Kasumi-1 (cell line): ENCODE measurements at places on chromosomes 1 and 21.

DNA sequence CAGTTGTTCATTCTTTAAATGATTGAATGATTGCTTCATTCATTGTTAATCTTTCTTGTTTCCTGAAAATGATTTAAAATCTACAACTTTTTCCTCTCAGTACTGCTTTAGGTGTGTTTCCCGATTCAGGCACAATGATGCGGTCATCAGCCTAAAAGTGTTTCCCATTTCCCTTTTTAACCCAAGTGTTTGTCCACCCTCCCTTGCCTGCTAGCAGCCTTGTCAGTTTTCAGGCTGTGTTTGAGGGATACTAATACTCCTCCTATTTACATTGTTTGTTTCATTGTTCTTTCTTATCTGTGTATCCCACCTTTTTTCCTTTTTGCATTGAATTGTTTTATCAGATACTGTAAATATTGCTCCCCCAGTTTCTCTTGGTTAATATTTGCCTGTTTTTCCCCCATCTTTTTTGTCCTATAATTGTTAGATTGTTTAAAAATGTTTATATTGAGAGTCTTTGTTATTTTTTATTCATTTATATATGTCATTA is 131.1 kb downstream of the KIAA0319L start:
- no peak for DNase-seq

DNA sequence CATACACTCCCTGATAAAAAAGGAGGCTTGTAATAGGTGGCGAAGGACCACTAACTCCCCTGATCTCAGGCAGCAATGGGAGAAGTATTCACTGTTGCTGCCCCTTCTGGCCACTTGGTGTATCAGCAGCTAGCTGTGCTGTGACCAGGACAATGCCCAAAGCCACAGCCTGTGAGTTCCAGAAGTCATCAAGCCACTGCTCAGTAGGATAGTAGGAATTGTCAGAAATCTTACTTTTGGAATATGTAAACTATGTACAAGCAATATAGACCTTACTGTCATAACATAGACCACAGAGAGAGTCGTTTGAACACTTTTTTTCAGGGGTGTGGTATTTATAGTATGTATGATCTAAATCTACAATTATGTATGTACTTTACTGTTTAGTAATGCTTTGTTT is 248.3 kb upstream of the CAMK1G start:
- DNase-seq: peak; percentile 18

DNA sequence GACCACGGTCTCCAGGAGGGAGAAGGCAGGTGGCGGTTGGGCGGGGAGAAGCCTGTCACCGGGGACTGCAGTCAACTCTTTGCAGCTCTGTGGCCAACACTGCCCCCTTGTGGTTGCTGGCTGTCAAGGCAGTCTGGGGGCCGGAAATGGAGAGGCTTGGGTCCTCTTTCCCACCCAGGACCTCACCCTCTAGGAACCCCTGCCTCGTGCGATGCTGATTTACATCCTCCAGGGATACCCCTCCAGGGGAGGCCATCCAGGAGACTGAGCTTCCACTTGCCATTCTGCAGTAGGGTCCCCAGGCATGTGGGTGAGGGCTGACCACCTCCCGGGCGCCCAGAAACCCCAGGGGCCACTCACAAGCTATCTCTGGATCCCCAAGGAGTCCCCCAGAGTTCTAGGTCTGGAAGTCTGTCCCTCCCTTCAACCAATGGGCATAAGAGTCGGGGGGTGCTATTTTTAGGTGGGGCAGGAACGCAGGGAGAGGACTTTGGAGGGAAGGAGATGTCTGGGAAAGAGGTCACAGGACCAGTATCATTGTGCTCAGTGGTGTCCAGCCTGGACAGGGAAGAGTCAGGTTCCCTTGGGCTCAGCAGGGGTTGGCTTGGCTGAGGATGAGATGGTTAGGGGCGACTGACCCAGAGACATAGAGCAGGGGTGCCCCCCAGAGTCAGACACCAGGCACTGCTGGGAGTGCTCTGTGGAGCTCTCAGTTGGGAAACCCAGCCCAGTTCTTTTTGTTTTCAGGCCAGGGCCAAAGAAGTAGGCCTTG is 7.1 kb upstream of the GPR61 start:
- peak; percentile 86 for DNase-seq

DNA sequence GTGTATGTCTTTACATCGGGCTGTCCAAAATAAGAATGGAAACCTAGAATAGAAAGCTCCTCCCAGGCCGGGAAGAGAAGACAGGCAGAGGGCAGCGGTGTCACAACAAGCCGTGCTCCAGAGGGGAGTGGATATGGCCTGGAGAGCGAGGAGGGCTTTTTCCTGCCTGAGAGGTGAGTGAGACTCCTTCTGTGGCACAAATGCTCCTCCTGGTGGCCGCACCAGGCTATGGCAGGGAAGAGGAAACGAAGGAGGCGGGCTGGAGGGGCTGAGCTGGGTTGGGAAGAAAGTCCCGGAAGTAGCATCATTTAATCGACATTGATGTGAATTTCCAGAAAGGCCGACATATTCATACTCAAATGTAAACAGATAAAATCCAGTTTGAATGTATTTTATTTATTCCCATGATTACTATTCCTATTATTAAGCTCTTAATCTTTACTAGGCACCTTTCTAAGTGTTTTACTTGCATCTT is 54.7 kb downstream of the MEF2D start:
- peak; percentile 92 for DNase-seq

- peak; percentile 57 for DNase-seq
Measured at GRCh38 chr1:51284487-51284954, 45.8 kb downstream of the TTC39A start.

DNA sequence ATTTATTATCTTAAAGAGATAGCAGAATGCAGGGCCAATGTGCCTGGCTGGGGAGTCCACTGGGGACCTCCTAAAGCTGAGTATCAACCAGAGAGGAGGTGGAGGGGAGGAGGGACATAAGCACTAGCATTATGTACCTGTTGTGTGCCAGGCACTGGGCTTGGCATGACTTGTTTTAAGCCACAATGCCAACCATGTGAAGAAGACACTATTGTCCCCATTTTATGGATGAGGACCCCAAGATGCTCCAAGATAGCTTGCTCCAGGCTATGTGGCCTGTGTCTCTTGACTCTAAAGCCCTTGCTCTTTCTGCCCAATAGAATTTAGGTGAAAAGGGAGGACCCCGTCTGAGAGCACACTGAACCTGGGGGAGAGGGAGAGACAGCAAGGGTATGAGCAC is 111.3 kb downstream of the GLIS1 start:
- DNase-seq: no peak

GRCh38 chr1:246534114-246534513 is 27.0 kb upstream of the SMYD3 start:
- no peak for DNase-seq

GRCh38 chr1:207825719-207826556 is 74.1 kb downstream of the CD46 start:
- peak; percentile 86 for DNase-seq

- DNase-seq: no peak
Measured at GRCh38 chr1:233478611-233479010, 135.3 kb upstream of the KCNK1 start.

- DNase-seq: no peak
Measured at GRCh38 chr1:186424539-186424938, 36.4 kb downstream of the PDC start.

GRCh38 chr1:244833734-244834542 is 1.5 kb upstream of the COX20 start:
- peak; percentile 90 for DNase-seq

GRCh38 chr1:42753070-42753469 is 13.0 kb upstream of the CLDN19 start:
- no peak for DNase-seq

GRCh38 chr1:155125946-155126555 is 1.6 kb upstream of the EFNA1 start:
- DNase-seq: no peak

- no peak for DNase-seq
Measured at GRCh38 chr1:208054911-208055379, 144.0 kb upstream of the CD34 start.

- no peak for DNase-seq
Measured at GRCh38 chr1:222794656-222795474, 20.0 kb upstream of the DISP1 start.

DNA sequence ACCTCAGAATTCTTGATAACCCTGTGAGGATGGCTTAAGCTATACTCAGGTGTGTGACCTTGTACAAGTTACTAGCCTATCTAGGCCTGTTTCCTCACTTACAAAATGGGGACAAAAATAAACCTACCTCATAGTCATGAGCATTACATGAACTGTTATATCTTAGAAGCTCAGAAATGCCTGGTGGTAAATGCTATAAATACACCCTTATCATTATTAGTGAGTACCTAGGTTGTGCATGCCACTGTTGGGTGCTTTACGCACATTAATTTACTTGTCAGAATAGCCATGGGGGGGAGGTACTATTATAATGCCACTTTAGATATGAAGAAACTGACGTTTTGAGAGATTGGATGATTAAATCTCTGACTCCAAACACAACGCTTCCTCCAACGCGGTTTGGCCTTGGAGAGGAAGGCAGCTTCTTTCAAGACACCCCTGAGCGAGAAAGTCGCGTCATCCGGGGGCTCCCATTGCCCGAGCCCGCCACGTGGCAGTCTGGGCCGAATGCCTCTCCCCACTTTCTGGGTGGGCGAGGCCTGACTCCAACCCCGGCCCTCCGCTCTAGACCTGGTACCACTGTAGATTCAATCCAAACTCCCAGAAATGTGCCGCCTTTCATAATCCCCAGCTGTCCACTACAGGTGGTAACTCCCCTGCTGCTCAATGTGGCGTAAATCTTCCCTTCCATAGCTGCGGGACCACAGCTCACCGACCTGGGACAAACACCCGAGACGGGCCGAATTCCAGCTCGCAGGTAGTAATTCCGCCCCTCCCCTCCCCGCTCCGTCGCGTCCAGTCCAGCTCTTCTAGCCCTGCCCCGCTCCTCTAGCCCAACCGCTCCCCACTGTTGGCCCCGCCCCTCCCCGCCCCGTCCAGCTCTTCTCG is 771 bp upstream of the RAD54L start:
- DNase-seq: peak; percentile 86

- DNase-seq: peak; percentile 32
Measured at GRCh38 chr1:44571712-44572571, 102.3 kb downstream of the TMEM53 start.

- DNase-seq: peak; percentile 17
Measured at GRCh38 chr21:24045775-24046215, 1561.5 kb downstream of the MRPL39 start.

DNA sequence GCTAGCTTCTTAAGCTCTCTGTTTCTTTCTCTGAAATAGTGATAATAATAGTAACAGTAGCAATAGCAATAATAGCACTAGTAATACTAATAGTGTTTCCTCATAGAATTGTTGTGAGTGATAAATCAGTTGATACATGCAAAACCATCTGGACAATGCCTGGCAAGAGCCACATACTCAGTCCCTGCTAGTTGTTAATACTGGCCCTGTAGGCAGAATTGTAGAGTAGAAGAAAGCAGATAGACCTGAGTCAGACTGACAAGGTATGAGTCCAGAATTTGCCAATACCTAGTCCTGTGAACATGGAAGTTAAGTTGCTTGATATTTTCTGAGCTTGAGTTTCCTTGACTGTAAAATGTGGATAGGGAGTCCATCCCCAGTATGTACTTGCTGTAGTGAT is 171.9 kb downstream of the C1orf21 start:
- DNase-seq: no peak
